GM12865 (cell line): ENCODE measurements at places on chromosomes 5 and 9.

- no peak for DNase-seq
Observed at GRCh38 chr5:158979749-158980521, 119.8 kb downstream of the EBF1 start.

GRCh38 chr9:80954521-80954920 is 734.8 kb downstream of the TLE1 start:
- no peak for DNase-seq

DNA sequence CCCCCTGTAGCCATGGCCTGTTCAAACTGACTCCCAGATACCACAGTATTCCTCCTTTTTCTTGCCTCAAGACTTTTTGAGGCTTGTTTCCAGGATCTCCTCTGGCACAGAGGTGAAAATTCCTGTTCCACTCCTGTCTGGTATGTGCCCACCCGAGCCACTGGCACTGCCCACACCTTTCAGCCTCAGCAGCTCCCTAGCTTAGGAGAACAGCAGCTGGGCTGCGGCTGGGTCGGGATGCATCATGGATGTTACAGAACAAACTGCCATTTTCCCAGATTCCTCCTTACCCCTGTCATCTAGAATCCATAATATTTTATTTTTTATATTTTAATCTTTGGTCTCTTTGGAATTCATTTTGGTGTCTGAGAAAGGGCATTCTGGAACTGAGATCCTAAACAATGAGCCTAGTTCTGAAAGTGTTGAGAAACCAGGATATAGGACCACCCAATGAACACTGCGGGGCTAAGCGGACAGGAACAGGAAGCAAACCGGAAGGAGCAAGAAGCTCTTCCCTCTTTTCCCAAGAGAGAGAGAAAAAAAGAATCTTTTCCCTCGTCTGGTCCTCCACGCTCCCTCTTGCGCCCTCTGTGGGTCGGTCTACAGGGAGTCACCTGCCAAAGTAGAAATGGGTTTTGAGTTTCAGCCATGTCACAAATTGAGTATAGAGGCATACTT is 12.5 kb downstream of the OR2S2 start:
- DNase-seq = peak; percentile 60

DNA sequence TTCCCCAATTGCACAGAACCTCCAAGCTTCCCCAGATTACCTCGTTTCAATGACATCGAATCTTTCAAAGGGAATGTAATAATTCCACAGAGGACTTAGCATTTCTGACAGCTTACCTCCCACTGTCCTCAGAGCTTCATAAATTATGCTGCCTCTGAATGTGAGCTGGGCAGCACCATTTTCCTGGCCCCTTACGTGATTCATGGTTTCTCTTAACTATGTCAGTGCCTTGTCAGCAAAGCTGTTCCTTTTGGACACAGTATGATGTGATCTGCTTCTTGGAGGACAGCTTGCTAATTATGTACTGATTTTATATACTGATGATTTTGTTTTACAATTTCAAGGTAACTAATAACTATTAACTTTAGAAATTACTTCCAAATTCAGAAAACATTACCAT is 27.7 kb upstream of the SSBP2 start:
- DNase-seq = peak; percentile 21

DNA sequence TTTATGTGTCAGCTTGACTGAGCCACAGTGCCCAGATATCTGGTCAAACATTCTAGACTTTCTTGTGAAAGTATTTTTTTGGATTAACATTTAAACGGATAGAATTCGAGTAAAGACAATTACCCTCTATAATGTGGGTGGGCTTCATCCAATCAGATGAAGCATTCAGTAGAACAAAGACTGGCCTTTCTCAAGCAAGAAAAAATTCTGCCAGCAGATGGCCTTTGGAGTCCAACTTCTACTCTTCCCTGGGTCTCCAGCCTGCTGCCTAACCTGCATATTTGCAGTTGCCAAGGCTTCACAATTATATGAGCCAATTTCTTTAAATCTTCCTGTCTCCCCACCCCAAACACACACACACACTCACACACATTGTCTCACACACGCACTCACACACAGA is 86.4 kb downstream of the MED10 start:
- DNase-seq = peak; percentile 40
